ENCODE measurements at places on chromosomes 7 and 10. TPM values are rescaled to one million over a fixed set of nuclear protein-coding genes. Genes with fewer than 3 reads are reported as not detected.
A peak's percentile ranks its signal among the peaks of the same experiment; 100 is the strongest.

DNA sequence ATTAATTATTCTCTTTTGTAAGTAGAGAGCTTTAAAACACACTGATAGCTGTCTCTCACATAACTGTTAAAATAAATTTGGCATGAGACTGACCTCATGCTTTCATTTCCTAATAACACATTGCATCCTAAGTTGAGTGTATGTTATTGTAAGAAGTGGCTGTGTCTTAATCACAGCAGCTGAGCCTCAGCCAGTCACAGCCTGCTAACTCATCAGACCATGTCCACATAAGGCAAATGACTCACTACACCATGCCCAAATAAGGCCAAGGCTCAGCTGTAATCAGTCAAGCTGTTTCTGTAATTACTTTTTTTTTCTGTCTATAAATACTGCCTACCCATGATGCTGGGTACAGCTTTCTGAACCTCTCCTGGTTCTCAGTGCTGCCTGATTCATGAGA lies 860.9 kb downstream of the XPNPEP1 start:
- DNase-seq: peak; percentile 69

- DNase-seq: peak; percentile 67
Measured at GRCh38 chr7:101232141-101232850, 5.3 kb downstream of the CLDN15 start.

- DNase-seq: no peak
Measured at GRCh38 chr10:15464381-15464780, 93.3 kb upstream of the FAM171A1 start.

DNA sequence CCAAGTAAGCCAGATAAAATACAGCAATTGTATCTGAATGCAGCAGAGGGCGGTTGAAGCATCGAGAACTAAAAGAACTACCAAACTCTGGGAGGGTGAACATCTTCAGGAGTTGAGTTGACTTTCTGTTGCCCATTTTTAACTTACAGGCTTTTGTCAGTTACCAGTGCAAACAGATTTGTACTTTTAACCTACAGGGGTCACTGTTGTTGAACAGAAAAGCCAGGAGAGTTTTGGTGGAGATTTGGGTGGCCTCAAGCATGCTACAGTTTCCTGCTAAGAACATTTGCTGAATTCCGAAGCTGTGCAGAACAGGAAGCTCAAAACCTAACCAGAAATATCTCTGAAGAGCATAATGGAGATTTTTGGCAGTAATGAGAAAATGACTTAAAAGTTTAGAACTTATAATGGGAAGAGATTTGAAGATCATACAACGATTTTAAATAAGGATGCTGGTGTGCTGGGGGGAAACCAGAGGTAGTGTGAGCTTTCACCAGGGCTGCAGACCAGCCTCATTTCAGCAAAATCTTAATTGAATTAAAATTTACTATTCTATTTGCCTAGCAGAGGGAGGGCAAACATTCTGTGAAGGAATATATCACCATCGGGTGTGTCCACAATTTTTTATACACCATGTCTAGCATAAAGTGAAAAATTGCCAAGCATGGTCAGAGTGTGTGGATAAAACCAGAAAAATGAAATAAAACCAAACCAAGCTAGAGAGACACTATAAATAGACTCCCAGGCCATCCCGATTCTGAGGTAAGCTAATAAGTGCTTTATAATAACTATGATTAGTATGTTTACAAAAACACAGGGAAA lies 208.6 kb upstream of the CCDC6 start:
- peak; percentile 70 for DNase-seq

- DNase-seq: no peak
Measured at GRCh38 chr7:69893906-69894305, 295.6 kb downstream of the AUTS2 start.

DNA sequence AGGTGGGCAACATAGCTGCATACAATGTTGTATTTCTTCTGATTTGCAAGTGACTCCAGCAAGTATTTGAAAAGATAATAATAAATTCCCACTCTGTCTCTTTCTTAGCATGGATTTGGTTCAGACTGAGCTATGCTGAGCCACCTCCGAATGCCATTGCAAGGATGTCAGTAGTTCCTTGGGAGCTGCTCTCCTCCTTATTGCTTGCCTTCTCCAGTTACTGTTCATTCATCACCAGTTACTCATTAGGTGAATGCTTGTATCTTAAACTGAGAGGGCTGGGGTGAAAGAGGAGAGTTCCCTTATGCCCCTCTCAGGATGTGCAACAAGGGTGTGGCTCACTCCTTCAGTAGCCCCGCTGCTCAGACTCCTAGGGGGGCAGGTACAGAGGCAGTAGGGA lies 78.4 kb upstream of the PRKAR2B start:
- DNase-seq: no peak

- DNase-seq: peak; percentile 69
Measured at GRCh38 chr7:54946764-54947163, 72.1 kb upstream of the EGFR start.

DNA sequence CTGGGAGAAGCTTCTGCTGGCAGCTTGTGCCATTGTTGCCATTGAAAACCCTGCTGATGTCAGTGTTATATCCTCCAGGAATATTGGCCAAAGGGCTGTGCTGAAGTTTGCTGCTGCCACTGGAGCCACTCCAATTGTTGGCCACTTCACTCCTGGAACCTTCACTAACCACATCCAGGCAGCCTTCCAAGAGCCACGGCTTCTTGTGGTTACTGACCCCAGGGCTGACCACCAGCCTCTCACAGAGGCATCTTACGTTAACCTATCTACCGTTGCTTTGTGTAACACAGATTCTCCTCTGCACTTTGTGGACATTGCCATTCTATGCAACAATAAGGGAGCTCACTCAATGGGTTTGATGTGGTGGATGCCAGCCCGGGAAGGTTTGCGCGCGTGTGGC lies 220.7 kb downstream of the ADK start:
- no peak for DNase-seq

Gene TAF3
- 9.3 TPM for total RNA-seq

DNA sequence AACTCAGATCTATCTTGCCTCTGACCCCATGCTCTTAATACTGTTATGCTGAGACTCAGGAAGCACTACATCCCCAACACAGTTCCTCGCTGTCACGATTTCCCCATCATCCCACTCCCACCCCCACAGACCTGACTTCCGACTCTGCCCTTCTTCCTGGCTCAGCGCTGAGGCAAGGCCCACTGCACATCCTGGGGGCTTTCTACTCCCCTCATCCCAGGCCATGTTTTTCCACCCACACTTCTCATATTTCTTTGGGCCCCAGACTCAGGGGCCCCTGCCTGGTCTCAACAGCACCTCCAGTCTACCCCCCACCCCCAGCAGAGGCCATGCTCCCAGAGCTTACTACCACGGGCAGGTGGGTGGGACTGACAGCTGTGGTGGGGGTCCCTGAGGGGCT lies 7.7 kb upstream of the NDST2 start:
- DNase-seq: no peak

Gene PMS2
- total RNA-seq: 20.5 TPM

GRCh38 chr10:73810358-73810734 lies 1.1 kb downstream of the NDST2 start:
- no peak for DNase-seq

DNA sequence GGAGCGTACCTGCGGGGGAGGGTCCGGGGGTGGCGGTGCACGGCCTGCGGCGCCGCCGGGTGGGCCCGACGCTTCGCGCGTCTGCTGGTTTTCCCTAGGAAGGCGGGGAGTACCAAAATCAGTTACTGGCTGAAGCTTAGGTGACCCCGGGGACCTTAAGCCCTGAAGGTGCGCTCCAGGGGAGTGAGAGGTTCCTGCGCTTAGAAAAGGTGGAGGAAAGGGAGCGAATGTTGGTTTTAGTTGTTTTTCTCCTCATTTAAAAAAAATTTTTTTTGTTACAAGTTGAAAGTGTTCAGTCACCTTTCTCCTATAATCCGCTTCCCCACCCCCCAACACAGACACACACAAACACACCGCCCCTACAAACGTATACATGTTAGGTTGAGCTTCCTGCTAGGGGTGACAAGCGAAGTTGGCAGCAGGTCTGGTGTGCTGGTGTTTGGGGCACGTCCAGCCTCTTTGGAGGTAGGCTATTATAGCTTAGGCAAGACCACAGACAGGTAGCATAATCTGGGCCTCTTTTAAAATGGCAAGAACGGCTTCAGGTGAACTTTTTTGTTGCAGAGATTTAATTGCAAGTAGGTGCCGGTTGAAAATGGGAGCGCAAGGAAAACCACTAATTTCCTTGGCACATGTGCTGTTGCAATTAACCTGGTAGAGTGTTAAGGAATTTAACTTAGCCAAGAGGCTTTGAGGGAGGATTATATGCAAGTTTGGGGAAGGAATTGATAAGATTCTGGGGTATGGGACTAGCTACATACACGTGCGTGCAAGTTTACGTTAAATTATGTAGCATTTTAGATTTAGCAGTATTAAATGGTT lies 945 bp downstream of the ADD3 start:
- peak; percentile 66 for DNase-seq

Gene AZGP1
- total RNA-seq: 0.58 TPM

GRCh38 chr7:47539398-47540052 lies 42.4 kb downstream of the TNS3 start:
- DNase-seq: no peak

- DNase-seq: no peak
Measured at GRCh38 chr10:78357141-78358063, 323.7 kb downstream of the RPS24 start.

GRCh38 chr7:158683541-158683940 lies 21.1 kb downstream of the NCAPG2 start:
- no peak for DNase-seq

DNA sequence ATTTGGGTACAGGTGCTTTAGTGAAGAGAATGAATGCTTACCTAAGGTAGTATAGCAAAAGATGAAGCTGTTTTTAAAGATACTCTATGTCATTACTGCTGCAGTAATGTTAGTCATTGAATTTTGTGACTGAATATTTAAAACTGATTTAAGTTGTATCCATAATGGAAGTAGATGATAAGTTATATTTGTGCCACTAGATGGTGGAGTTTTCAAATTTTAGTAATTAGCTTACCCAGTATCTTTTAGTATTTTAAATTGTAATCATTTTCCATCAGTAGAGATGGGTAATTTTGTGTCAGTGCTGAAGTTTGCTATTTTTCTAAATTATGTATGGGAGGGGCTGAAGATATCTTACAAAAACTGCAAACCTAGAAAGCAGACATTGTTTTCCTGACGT lies 25.2 kb downstream of the HBP1 start:
- no peak for DNase-seq

- DNase-seq: no peak
Measured at GRCh38 chr10:80465839-80466590, 11.9 kb downstream of the TSPAN14 start.

GRCh38 chr10:11017570-11018431 lies at the start of gene CELF2:
CELF2 (plus strand) TSS chr10:11017872; CDS start chr10:11018090, 218 bp downstream.
- DNase-seq: no peak
